ENCODE measurements at places on chromosomes 11 and 22.

DNA sequence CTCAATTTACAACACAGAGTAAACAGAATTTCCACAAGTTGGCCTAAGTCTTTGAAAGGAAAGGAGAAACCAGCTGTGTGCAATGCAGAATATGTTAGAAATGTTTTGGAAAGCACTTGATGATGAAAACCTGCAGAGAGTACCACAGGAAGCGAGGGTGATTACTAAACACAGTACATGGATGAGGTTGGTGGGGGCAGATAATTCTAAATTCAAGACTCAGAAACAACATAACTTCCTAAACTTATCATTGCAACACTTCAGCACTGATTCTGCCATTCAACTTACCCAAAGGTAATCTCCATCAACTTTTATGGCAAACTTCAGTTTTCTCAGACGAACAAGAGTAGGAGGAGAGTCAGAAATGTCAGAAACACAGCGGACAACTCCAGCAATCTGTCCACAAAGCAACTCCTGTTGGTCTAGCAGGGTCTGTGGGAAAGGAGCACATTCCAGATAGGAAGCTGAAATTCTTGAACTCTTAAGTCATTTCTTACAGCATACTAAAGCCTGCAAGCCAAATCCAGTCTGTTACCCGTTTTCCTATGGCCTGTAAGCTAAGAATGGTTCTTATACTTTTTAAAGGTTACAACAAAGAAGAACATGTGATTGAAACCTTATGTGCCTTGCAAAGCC is 6.8 kb downstream of the HPS4 start:
- peak; percentile 23 for DNase-seq

DNA sequence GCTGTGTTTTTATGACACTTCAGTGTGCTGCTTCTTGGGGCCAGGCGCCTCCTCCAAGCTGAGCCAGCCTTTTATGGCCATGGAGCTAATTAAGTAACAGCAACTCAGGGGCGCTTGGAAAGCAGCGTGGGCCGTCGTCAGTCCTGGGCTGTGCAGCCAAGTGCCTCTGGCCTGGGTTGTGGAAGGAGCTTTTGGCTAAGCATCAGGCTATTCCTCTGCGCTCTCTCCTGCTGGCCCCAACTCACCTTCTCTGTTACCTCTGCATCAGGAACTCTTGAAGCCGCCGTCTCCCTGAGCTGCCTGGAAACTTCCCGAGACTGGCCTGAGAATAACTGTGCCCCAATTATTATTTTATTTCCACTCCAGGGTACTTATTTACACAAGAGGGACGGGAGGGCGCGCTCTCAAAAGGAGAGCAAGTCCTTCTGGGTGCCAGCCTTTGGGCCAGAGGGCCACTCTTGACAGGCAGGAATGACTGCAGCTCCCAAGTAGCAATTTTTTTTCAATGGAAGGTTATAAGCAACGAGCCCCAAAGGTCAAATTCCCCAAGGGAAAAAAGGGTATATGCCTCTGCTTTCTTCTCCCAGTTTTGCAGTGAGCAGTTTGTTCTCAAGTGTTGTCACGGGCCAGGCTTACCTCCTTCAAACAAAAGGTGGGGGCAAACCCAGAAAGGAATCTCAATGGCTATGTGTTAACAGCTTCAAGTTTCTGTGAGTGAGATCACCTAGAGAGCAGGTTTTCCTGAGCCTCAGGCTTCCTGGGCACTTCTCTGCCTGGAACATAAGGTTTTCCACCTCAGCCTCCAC is 38.5 kb upstream of the NAV2 start:
- DNase-seq = peak; percentile 45

GRCh38 chr11:61334434-61335354 is 1.7 kb downstream of the TKFC start:
- peak; percentile 51 for DNase-seq

- no peak for DNase-seq
These were observed 60.0 kb upstream of the NECTIN1 start for GRCh38 chr11:119788911-119789560.

GRCh38 chr11:64877390-64878222 is 815 bp downstream of the EHD1 start:
- DNase-seq = no peak

DNA sequence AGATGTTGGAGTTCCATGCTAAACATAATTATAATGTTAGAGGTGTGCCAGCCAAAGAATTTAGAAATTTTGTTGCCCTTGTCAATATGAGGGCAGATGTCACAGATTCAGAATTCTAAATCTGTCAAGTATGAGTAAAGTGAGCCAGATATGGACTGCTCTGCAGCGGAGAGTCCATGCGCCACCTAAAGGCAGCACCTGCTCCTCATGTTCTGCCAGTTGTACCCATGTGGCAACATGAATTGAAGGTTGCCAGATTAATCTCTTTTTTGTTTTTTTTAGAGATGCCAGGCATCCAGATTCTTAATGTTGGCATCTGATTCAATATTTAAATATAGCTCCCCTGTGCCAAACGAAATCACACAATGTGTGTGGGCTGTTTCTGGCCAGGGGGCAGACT is 678.6 kb upstream of the ANO5 start:
- DNase-seq = no peak

DNA sequence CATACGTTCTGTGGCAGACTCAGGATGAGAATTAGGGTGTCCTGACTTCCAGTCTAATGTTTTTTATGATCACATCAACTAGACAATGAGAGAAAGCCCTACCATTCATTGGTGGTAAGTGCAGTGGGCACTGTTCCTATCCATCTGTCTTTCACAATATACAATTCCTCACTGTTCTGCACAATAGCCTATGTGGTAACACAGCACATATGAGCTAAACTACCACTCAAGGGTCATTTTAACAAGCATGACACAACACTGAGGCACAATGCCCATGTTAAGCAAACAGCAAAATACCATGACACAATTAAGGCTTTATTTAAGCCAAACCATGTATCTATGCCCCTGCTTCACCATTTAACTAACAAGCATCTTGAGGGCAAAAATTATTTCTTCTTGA is 52.3 kb downstream of the SIK3 start:
- peak; percentile 18 for DNase-seq

DNA sequence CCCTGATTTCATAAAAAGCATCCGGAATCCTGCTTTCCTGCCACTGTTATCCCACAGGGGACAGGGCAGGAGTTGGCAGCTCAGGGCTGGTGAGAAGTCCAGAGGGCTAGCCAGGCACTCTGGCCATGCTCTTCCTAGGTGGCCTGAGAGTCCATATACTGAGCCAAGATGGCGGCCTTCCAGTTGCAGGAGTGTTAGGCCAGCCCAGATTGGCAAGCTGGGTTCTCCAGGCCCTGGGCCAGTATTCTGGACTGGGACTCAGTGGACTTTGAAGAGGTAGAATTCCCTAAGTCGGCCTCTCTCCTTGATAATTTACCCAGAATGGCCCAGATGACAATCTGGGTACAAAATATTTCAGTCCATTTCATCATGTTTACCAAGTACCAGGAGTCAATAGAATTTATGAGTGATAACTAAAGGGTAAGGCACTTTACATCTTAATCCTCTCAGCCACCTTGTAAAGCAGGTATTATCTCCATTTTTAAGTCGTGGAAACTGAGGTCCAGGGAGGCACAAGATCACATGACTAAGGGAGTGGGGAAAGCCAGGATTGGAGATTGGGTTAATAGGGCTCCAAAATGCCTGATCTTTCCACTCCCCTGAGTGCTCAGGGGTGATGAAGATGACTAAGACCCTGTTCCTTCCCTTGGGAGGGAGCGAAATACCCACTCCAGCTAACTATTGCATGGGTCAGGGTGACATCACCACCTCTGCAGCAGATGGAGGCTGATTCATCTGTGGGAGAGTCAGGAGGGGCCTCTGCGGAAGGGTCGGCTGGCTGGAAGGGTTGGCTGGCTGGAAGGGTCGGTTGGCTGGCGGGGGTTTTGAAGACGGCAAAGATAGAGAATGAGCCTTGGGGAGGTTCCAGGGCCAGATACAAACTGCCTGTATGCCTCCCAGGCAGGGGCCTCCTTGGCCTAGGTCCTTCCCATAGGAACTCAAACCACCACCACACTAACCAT is 1.2 kb upstream of the MICALL1 start:
- peak; percentile 98 for DNase-seq

- DNase-seq = peak; percentile 2
These were observed 184.2 kb upstream of the LUZP2 start for GRCh38 chr11:24312464-24313238.

DNA sequence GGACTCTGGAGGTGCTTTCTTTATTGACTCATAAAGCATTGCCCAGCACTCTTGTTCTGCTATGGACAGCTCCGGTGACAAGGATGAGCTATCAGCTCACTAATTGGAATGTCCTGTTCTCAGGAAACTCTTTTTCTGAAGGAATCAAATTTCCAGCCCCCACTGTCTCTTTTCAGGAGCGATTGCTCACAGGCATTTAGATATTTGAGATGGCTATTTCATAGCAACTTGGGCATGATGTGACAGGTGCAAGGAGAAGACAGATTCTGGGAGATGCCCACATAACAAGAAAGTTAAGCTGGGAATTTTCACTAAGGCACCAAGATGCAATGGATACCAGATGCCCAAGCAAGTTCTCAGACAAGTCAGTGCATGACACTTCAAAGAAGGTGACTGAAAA is 123.4 kb upstream of the CSNK2A3 start:
- no peak for DNase-seq

- DNase-seq = no peak
These were observed 154.7 kb downstream of the BARX2 start for GRCh38 chr11:129530154-129530895.

DNA sequence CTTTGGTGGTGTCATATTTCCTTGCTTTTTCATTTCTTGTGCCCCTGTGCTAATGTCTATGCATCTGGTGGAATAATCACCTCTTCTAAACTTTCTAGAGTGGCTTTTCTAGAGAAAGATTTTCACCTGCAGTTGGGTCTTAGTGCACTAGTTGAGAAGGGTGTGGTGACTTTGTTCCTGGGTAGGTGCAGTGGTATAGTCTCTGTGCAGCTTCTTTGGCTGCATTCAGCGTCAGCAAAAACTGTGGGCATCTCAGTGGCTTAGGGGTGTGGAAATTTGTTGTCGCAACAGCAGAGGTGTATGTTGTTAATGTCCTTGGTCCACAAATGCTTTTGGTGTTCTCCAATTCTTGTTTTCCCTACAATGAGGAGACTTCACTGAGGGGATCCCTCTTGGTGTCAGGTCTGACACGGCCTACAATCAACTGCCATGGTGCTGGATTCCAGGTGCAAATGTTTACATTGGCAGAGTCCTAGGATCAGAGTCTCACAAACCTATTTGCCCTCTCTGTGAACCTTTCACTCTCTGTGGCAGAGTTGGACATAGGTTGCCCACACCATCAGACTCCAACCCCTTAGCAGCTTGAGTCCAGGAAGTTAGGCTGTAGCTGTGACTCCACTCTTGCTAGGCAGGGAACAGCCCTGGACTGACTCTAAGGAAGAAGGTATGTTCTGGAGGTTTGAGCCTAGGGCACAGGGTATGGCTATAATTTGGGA is 48.8 kb downstream of the GDPD4 start:
- no peak for DNase-seq

DNA sequence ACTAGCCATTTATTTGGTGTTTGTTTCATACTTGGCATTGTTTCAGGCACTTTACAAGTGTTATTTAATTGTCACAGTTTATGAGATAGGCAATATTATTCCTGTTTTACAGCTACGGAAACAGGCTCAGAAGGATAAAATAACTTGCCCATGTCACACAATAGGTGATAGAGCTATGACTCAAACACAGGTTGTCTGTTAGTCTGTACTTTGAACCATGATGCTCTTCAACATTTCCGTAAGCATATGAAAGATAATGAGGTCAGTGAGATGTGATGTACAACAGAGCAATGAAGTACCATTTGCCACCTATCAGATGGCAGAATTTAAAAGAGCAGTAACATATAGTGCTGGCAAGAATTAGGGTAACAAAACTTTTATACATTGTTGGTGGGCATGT is 15.3 kb downstream of the TUG1 start:
- no peak for DNase-seq

DNA sequence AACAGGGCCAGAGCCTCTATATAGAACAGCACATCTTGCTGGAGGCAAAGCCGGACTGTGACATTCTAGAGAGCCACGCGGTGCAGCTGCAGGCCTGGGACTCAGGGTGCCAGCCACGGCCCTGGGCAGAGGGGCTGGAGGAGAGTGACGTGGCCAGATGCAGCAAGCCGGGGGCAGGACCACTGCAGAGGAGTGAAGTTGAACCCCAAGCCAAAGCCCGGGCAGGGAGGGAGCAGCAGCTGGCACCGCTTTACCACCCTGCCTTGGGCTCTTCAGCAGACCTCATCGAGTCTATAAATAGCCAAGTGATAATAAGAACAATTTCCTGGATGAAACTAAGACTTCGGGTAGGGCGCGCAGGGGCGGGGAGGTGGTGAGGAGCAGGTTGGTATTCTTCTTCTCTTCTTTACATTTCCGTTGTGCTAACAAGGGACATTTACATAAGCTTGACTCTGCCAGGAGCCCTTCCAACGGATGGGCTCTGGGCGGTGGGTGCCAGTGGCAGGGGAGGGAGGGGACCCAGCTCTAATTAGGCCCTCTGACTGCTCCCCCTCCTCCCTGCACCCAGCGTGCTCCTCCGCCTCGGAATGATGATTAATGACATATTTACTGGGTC is 110.2 kb downstream of the ST3GAL4 start:
- DNase-seq = no peak

DNA sequence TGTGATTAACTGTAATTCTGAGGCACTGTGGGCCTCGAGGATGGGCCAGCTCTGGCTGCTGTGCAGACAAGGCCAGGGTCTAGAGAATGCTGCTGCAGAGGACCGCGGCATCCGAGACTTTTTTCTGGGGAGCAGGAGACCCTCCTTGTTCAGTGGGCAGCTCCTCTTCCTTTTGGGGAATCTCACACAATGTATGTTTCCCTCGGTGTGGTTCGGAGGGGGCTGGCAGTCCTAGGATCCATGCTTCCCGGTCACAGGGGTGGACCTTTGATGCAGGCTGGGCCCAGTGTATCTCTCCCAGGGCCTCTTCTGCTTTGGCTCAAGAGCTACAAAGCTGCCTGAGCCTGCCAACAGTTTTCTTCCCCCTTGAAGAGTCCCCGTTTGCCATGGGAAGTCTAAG is 31.5 kb downstream of the MYEOV start:
- no peak for DNase-seq

DNA sequence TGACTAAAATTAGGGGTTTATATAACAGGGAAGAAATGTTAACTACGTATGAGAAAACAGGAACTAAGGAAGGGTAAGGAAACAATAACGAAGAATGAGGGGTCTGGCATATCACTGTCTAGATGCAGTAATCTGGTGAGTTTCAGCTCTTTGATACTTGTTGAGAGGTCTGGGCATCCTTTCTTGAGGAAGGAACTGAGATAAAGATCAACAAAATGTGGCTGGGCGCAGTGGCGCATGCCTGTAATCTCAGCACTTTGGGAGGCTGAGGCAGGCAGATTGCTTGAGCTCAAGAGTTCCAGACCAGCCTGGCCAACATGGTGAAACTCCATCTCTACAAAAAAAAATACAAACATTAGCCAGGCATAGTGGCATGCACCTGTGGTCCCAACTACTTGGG is 2.7 kb downstream of the DCDC1 start:
- DNase-seq = no peak

GRCh38 chr11:112786886-112787530 is 174.2 kb upstream of the NCAM1 start:
- no peak for DNase-seq

GRCh38 chr11:116332391-116332790 is 440.4 kb downstream of the BUD13 start:
- no peak for DNase-seq

- no peak for DNase-seq
These were observed 266.7 kb downstream of the TMEM135 start for GRCh38 chr11:87304412-87304811.
